ENCODE measurements at places on chromosomes 13 and 19.

DNA sequence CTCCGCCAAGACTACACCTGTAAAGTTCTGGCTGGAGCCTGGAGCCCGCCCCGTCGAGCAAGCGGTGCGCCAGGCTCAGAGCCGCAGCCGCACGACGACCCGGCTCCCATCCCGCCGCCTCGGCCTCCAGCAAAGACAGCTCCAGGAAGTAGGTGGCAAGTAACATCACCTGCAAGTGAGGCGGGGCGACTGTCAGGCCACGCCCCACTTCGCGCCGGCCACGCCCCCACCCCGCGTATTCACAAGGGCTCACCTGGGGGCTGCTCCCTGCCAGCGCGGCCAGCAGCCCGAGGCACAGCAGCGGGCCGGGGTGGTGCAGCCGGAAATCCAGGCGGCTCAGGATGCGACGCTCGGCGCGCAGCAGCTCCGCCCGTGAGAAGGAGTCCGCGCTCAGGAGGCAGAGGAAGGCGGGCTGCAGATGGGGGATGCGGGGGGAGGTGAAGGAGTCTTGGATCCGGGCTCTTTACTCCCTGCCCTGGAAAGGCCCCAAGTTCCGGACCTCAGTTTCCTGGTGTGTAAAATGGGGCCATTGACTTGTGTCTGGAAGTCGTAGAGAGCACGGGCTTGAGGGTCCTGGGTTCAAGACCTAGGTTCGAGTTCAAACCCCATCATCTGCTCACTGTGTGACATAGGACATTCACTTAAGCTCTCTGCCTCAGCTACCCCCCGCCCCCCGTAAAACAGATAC is 3.2 kb downstream of the CCNP start:
- DNase-seq: no peak

- DNase-seq: peak; percentile 89
These were observed 63.7 kb upstream of the WDFY2 start for GRCh38 chr13:51520524-51520923.

GRCh38 chr13:78650717-78651083 is 8.3 kb downstream of the OBI1 start:
- no peak for DNase-seq

- no peak for DNase-seq
These were observed 7.2 kb downstream of the AP3D1 start for GRCh38 chr19:2144190-2144589.

GRCh38 chr13:99250982-99251825 is 7.0 kb downstream of the GPR18 start:
- no peak for DNase-seq

- DNase-seq: no peak
These were observed 155.5 kb downstream of the TNFSF13B start for GRCh38 chr13:108425056-108425455.

DNA sequence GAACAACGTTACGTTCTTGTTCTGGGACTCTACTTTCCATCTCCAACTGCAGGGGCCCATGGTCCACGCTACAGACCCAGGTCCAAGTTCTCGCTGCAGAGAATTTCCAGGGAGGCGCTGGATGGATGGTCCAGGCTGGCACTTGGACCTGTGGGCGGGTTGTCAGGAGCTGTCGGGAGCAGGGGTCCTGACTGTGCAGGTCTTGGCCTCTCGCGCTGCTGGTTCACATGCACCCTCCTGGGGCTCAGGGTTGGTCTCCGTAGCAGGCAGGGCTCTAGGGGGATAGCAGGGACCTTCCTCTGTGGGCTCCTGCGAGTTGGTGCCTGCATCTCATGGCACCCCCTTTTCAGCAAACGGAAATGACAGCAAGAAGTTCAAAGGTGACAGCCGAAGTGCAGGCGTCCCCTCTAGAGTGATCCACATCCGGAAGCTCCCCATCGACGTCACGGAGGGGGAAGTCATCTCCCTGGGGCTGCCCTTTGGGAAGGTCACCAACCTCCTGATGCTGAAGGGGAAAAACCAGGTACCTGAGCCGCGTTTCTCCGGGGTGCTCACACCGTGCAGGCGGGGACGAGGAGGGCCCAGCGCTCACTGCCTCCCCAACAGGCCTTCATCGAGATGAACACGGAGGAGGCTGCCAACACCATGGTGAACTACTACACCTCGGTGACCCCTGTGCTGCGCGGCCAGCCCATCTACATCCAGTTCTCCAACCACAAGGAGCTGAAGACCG is 6.6 kb downstream of the PTBP1 start:
- no peak for DNase-seq

DNA sequence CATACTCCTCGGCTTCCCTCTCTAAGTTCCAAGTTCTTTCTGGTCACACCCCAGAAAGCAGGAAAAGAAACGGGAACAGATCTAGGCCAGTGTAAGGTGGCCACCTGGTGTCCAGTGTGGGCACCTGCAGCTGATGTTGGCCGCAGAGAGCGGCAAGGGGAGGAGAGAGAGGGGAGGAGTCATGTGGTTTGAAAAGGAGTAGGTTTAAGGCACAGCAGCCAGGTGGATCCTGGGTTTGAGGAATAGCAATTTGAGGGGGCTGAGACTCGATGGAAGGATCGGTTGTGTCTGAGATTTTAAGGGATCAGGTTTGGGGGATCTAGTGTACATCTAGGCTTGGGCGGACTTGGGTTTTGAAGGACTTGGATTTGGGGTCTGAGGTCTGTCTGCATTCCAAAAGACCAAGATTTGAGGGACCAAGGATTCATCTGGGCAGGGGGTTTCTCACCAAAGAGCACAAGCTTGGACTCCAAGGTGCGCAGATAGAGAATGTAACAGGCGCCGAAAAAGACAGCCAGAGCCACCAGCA is 1.2 kb downstream of the RABAC1 start:
- peak; percentile 91 for DNase-seq

- DNase-seq: no peak
These were observed 490.8 kb downstream of the PCDH20 start for GRCh38 chr13:60924856-60925255.

GRCh38 chr13:110311443-110312338 is 4.6 kb downstream of the COL4A2 start:
- DNase-seq: no peak

GRCh38 chr13:36193151-36193855 is 21.1 kb downstream of the SOHLH2 start:
- DNase-seq: no peak

- no peak for DNase-seq
These were observed 77.4 kb downstream of the PDS5B start for GRCh38 chr13:32663660-32664059.

GRCh38 chr19:18503971-18504885 is 17.6 kb downstream of the ELL start:
- peak; percentile 27 for DNase-seq

DNA sequence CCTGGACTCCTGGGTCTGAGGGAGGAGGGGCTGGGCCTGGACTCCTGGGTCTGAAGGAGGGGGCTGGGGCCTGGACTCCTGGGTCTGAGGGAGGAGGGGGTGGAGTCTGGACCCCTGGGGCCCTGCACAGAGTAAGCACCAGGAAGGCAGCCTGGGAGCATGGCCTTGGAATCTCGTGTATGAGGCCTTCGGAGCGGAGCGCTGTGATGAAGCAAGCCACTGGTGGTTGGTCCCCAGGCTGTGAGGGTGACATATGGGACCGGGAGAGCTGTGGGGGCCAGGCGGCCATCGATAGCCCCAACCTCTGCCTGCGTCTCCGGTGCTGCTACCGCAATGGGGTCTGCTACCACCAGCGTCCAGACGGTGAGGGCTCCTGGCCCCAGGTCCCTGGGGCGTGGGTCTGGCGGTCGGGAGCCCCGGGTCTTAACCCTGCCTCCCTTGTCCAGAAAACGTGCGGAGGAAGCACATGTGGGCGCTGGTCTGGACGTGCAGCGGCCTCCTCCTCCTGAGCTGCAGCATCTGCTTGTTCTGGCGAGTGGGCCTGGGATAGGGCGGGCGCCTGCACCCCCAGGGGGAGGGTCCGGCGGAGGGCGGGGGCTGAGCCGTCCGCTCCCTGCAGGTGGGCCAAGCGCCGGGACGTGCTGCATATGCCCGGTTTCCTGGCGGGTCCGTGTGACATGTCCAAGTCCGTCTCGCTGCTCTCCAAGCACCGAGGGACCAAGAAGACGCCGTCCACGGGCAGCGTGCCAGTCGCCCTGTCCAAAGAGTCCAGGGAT is 918 bp downstream of the TMEM190 start:
- DNase-seq: no peak

- DNase-seq: no peak
These were observed 136.2 kb upstream of the ZNF536 start for GRCh38 chr19:30235946-30236345.

DNA sequence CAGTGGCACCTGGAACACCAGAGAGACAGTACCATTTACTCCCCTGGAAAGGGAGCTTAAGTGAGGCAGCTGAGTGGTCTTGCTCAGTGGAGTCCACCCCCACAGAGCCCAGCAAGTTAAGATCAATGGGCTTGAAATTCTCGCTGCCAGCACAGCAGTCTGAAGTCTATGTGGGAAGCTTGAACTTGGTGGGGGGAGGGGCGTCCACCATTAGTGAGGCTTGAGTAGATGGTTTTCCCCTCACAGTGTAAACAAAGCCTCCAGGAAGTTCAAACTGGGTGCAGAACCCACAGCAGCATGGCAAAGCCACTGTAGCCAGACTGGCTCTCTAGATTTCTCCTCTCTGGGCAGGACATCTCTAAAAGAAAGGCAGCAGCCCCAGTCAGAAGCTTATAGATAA is 30.3 kb upstream of the CEACAM4 start:
- no peak for DNase-seq

DNA sequence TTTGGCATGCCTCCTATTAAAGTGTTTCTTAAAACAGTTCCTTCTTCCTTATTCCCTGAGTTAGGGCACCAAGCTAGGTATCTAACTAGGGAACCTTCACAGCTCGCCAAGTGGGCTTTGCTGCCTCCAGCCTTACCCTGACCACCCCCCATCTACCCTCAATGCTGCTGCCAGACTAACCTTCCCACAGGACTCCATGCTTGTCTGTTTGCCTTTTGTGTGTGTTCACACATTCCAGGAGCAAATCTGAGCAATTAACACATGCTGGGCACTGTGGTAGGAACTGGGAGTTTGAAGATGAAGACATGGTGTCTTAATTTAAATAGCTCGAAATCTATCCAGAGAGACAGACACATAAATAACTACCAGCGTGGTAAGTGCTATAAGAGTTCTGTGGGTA is 185.2 kb downstream of the MZT1 start:
- DNase-seq: no peak

DNA sequence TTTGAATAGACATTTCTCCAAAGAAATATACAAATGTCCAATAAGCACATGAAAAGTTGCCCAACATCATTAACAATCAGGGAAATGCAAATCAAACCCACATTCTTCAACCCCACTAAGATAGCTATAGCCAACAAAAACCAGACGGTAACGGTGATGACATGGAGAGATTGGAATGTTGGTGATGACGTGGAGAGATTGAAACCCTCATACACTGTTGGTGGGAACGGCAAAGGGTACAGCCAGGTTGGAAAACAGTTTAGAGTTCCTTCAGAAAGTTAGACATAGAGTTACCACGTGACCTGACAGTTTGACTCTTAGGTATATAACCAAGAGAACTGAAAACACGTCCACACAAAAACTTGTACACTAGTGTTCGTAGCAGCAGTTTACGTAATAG is 48.1 kb downstream of the TNFRSF19 start:
- no peak for DNase-seq

DNA sequence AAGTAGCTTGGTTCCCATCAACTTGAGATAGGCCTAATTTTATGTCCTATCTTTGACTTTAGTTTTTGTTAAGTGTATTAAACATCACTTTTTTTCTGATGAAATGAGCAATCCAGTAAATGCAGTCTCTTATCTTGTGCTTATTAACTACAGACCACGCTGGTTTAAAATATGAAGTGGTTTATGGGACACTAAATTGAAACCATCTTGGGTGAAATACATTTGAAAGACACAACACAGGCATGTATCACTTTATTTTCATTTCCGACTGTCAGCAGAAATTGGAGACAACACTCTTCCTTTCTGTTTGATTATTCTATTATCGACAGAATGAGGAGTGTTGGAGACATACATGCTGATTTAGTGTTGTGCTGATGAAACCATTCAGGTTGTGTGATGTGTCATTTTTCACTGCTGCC is 447.7 kb downstream of the GPC6 start:
- no peak for DNase-seq

DNA sequence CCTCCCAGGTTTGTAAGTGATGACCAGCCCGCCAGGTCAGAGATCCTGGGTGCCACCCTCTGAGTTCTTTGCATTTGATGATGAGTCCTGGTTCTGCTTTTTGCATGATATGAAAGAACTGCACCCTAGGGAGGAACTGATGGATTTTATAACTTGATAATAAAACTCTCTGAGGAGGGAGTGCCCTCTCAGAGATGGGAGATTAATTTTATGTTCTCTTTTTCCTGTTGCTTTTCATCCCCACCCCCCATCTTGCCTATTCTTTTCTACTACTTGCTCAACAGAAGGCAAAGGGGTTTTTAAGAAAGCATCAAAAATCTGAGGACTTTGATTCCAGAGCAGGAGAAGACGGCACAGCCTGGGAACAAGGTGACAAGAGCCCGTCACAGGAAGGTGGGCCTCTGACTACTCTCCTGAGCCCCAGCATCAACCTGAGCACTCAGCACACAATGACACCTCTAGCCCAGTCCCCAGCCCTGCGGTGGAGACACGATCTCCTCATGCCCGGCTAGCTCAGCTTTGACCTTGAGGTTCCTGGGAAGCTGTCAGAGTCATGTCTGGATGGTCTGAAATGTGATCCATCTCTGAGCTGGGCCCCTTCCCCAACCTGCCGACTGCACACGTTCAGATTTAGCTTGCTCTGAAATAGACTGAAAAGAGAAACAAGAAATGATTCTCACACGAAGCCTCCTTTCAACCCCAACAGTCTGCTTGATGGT is 69.1 kb downstream of the SIAH3 start:
- no peak for DNase-seq

- DNase-seq: peak; percentile 38
These were observed 157.2 kb downstream of the TM9SF2 start for GRCh38 chr13:99658261-99658991.

GRCh38 chr19:33054623-33055022 is 10.1 kb downstream of the RHPN2 start:
- peak; percentile 61 for DNase-seq

GRCh38 chr13:84823528-84823927 is 941.3 kb upstream of the SLITRK1 start:
- no peak for DNase-seq

GRCh38 chr13:101631395-101631794 is 178.9 kb downstream of the ITGBL1 start:
- no peak for DNase-seq

DNA sequence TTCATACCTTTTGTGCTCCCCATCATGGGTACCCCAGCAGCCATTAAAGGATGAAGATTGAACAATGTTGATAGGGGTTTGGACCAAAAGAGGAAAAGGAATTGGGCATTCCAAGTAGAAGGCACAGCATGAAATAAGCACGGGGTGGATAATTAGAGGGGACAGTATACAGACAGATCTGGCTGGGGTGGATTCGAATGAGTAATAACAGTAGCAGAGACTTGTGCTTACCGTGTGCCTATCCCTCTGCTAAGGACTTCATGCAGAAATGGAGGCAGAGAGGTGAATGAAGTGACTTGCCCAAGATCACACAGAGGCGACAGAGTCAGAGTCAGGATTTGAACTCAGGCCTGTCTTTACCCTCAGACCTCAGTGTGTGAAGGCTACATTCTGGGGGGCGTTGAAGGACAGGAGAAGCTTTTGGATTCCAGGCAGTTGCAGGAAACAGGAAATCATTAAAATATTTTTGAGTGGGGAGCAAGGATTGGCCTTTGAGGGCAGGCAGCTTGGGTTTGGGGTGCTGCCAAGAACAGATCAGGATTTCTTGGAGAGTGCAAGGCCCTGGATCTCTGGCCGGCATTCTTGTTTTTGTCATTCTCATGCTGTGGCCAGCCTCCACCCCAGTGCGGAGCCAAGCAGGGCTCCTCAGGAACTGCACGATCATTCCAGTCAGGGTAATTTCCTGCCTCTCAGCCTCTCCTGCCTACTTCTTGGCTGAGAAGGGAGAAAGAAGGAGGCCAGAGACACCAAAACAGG is 18.7 kb downstream of the PAF1 start:
- no peak for DNase-seq
